ENCODE measurements at places on chromosomes 2 and 18. TPM values are rescaled to one million over a fixed set of nuclear protein-coding genes. Genes with fewer than 3 reads are reported as not detected.

STPG4 gene
- not detected for total RNA-seq

IL36B gene
- not detected for total RNA-seq

ITGB6 gene
- not detected for total RNA-seq

NOSTRIN gene
- not detected for total RNA-seq

EVX2 gene
- not detected for total RNA-seq

RAB11FIP5 gene
- 6.8 TPM for total RNA-seq

MYL12A gene
- 222 TPM for total RNA-seq

CYP1B1 gene
- 0.39 TPM for total RNA-seq

GRCh38 chr2:17818235-17818815, 2.1 kb downstream of the MSGN1 start:
- DNase-seq: no peak

DNA sequence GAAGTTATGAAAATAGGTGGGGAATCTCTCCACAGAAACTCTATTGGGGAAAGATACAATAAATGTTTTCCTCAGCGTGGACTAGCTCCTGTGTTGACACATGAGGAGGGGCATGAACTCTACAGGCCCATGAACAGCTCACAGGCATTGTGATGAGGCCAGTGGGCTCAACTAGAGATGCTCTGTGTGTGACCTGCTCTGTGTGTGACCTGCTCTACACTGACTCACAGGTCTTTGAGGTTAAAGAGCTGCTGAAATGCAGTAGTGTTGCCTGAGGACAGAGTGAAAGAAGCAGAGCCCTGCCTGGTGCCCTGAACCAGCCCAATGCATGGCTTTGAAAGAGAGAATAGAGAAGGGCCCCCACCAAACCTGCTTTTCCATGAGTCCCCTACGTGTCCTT, 117.6 kb downstream of the MCFD2 start:
- DNase-seq: no peak

GRCh38 chr18:48889115-48889941, 61.4 kb downstream of the SMAD7 start:
- peak; percentile 75 for DNase-seq

- no peak for DNase-seq
Measured at GRCh38 chr2:206764673-206765241, 371 bp downstream of the MDH1B start.

DNA sequence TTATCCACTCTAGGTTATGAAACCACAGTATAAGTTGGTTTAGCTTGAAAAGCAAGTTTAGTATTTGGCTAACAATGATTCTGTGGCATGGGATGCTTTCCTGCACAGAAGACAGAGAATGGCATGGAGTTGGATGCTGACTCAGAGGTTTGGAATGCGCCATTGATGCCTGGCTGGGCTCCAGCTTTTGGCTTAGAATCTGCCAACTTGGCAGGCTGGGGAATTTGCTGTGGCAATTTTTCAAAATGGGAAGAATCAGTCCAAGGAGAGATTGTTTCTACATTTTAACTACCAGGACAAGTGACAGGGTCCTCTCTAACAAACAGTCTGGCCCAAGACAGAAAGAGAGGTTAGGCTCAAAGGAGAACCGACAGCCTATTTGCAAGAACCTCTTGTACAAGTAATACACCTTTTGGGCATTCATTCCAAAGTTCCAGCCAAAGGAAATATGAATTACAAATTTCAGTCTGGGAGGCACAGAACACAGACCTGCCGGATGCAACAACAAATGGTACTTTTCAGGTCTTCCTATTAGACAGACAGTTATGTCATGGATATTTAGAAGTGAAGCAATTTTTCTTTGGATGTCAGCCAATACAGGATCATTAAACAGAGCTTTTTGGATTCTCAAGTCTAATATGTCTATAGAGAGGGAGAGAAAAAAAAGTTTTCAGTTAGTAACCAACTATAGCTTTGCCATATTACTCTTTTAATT, 1027.7 kb downstream of the TMEM182 start:
- peak; percentile 85 for DNase-seq

DNA sequence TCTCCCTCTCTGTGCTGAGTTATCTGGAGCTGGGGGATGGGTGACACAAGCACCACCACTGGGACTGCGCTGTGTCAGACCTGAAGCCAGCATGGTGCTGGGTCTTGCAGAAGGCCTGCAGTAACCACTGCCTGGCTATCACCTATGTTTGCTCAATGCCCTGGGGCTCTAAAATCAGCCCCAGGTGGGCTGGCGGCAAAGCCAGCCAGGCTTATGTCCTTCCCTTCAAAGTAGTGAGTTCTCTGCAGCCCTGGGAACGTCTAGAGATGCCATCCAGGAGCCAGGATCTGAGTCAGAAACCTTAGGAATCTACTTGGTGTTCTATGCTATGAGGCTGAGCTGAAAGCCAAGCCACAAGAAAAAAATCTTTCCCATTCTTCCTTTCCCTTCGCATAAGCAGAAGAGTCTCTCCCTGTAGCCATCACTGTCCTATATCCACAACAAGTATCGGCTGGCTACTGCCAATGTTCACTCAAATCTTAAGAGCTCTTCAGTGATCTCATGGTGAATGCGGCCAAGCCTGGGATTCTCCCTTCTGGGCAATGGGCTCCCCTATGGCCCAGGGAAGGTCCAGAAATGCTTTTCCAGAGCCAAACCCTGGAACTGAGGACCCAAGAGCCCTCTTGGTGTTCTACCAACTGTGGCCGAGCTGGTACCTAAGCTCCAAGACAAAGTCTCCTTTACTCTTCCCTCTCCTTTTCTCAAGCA, 248.7 kb downstream of the ZNF385B start:
- no peak for DNase-seq

GRCh38 chr18:767084-767882, 44.8 kb downstream of the YES1 start:
- no peak for DNase-seq

DNA sequence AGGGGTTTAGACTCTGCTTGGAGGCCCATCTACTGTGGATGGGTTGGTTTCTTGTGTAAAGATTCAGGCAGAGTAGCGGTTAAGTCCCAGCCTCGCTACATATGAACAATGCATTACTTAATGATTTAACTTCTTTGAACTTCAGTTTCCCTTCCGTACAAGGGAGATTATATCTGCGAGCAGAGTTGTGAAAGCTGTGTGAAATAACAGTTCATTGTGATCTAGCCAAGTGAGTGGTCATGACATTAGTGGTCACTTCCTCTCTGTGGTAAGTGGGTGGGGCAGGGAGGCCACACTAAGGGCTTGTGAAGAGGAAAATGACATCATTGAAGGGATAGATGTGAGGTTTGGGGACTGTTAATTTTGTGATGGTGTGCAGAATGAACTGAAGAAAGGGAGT, 14.1 kb upstream of the MEX3C start:
- no peak for DNase-seq

GRCh38 chr2:857937-858336, 92.7 kb upstream of the SNTG2 start:
- DNase-seq: no peak

GRCh38 chr2:203104273-203104672, 89.6 kb downstream of the NBEAL1 start:
- DNase-seq: no peak

DNA sequence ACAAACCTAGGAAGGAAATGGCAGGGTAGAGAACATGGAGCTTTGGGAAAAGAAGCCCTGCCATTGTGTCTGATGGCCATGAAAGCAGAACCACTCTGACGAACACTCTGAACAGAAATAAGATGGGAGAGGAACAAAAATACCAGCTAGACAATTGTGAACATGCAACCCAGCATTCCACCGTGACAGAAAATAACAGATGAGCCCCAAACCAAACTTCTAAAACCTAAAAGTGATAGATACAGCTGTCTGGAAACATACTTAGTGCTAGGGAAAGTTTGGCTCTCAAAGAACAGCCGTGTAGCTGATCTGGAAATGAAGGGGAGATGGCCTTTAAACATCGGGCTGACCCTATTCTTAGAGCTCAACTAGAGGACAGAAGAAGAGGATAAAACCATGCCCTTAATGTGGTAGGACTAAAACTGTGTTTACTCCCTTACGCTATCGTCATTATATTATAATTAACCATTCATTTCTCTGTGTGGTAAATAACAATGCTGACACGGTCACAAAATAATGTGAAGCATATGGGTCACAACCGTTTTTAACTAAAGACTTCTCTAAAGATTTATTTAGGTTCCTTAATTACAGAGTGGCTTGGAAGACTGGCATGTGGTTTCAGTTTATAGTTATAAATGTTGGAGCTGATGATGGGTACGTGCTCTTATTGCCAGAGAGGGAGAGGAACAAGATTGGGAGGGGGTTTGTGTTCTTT, 80.6 kb downstream of the MYO1B start:
- no peak for DNase-seq

DNA sequence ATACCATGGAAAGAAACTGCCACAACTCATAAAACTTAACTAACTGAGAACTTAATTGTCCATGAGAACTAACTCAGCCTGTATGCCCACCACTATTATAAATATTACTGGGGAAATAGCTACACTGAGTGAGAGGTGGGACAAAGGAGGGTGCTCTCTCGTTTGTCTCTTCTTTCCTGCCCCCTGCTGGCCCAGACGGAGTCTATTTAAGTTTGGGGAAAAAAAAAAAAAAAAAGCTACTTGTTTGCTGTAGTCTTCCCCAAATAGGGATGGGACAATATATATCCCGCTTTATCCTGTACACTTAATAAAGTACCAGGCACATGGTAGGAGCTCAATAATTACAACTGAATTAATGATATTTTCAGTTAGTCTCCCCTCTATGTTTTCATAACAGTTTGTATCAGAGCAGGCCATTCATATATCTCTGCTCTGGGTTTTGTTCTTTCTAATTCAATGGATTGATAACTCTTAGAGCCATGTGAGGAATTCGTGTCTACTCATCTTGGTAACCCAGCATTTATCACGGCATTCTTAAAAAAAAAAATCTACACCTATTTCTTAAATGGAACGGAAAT, 647.6 kb upstream of the PKDCC start:
- DNase-seq: peak; percentile 78

DNA sequence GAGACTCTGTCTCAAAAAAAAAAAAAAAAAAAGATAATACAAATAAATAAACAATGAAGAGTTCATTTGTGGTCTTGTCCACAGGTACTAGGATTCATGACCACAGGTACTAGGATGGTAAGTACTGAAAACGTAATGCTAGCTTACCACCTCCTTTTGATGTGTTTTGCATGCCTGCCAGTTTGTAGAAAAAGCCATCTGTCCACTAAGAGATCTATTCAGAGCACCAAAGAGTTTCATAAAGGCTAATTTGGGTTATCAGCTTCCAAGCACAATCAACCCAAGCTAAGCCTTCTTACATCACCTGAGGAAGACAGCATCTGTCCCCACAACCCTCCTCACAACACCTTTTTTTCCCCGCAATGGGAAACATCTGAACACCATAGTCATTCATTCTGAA, 477.2 kb downstream of the ZEB2 start:
- DNase-seq: no peak

DNA sequence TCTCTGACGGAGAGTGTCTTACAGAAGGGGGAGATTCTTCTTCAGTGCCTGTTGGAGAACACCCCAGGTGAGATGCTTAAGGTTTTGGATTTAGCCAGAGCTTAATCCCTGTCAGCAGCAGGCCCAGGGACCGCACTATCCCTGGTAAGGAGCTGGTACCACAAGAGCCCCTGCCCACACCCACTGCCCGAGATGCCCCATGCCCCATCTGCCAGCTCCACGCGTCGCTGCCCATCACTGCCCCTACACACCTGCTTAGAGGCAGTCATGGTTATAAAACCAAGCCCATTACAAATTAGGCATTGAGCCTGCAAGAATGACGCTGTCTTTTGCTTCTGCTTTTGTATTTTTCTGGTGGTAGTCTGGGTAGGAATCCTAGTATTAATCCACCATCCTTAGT, 21.7 kb downstream of the CEP68 start:
- no peak for DNase-seq

- DNase-seq: no peak
Measured at GRCh38 chr2:55860832-55861231, 62.8 kb downstream of the EFEMP1 start.

- peak; percentile 25 for DNase-seq
Measured at GRCh38 chr2:33059471-33060156, 112.9 kb downstream of the LTBP1 start.

DNA sequence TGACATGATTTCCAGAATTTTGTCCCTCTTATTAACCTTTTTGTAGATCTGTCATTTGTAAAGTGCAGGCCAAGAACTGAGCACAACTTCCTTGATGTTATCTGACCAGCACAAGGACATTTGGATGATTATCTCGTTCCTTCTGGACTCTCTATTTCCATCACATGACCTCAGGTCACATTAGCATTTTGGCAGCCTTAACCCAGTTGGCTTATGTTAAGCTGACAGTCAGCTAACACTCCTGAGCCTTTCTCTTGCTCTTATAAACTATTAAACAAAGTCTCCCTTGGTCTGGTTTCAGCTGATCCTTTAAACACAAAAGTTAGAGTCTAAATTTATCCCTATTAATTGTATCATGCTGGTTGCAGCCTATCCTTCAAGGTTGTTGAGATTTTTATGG, 167.2 kb upstream of the RBBP8 start:
- no peak for DNase-seq

DNA sequence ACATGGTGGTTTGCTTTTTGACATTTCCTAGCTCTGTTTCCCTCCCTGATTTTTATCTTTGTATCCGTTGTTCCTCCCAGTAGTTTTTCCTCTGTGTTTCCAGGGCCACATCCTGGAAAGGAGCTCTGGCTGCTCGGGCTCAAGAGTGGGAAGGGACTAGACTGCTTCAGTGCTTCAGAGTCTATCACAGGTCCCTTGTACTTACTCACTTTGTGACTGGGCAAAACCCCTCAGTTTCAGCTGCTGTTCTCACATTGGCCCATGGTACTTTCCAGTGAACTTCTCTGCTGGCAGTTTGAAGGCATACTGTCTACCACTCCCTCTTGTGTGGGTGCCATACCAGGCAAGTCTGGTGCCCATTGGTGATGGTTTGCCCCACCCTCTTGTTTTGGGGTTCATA, 7.5 kb upstream of the STAMBP start:
- no peak for DNase-seq

GRCh38 chr18:79903787-79904356, 47.6 kb downstream of the SLC66A2 start:
- no peak for DNase-seq

DNA sequence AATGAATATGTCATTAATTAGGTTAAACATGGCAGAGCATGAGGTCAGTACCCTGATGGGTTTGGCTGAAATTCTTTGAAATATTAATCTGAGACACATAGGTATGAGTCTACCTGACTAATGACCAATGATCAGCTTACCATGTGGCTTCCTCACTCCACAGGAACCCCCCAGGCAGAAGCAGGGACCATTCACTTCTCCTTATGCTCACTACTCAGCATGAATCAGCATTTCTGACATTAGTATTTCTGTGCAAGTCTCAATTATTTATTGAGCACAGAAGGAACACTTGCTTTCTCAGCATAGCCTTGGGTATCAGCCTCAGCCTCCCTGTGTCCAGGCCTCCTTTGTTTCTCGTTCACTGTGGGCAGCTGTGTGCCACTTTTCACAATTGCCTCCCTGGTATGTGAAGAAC, 9.3 kb upstream of the KCNE4 start:
- no peak for DNase-seq

- DNase-seq: peak; percentile 64
Measured at GRCh38 chr18:47772374-47773248, 157.8 kb downstream of the SMAD2 start.

- DNase-seq: no peak
Measured at GRCh38 chr2:223457301-223457700, 144.9 kb downstream of the SCG2 start.
